Stimulated activated CD4-positive, alpha-beta T cell treated with anti-CD3 and anti-CD28 coated beads, Interleukin-4, amount 100 ng/mL, for 4 hours (primary cell): ENCODE measurements at places on chromosomes 6 and 20.

GRCh38 chr6:140560671-140561070 lies 1186.2 kb upstream of the CITED2 start:
- no peak for DNase-seq

GRCh38 chr6:132703936-132704335 lies 9.9 kb downstream of the VNN1 start:
- DNase-seq: no peak

GRCh38 chr6:167235005-167235404 lies 56.1 kb upstream of the UNC93A start:
- DNase-seq: no peak

DNA sequence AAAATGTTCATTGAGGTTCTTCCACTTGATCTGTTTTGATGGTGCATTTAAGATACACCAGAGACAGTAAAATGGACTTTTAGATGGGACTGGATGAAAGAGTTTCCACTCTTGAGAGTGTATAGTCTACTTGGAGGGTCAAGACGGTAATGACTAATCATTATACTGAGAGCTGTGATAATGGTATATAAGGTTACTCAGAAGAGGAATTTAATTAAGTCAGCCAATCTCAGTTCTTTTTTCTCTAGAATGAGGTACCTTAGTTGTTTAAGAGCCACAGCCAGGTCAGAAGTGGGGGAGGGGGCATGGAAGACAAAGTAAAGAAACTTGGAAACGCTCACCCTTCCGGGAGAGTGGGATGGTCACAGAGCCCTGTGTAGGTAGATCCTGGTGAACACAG lies 123.9 kb downstream of the MAP3K4 start:
- no peak for DNase-seq

DNA sequence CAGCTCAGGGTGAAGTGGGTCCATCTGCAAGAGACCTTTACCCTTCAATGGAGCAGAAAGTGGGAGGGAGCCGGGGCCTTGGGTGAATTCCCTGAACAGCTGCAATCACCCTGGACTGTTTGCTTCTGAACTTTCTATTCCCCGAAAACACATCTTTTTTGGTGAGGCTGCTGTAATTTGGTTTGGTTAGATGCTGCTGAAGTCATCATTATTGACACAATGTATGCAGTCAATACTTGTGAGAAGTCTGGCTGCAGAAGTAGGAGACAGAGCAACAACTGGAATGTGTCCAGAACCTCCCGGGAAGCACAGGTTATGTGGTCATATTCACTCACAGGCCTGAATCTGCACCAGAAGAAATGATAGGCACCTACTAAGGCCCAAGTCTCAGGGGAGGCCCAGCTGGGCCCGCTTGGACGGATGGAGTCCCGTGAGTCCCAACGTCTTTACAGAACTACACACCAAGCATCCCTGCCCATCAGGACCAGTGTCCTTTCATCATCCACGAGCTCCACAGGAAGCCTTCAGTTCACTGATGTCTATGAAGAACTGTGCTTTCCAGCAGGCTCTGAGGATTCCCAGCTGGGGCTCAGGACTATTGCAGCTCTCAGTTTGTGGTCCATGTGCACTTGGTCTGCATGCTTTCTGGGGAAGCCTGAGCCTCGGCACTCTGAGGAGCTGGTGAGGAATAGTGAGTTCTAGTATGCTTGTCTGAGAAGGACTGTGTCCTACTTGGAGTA lies 177.6 kb downstream of the THBS2 start:
- DNase-seq: no peak

DNA sequence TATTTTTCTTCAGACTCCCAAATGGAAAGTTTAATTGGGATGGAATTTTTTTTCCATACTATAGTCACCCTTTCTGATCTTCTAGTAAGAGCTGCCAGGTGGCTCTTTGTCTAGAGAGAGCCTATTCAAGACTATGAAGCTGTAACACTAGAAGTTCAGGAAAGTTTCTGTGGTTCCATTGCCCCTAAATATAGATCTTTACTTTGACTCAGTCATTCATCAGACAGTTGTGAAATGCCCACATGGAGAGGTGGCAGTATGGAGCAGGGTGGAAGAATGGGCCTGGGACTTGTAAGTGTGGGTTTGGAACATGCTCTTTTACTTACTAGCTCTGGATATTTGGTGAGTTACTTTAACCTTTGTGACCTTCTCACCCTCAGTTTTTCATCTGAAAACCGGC lies 87.8 kb downstream of the CTNNBL1 start:
- no peak for DNase-seq

DNA sequence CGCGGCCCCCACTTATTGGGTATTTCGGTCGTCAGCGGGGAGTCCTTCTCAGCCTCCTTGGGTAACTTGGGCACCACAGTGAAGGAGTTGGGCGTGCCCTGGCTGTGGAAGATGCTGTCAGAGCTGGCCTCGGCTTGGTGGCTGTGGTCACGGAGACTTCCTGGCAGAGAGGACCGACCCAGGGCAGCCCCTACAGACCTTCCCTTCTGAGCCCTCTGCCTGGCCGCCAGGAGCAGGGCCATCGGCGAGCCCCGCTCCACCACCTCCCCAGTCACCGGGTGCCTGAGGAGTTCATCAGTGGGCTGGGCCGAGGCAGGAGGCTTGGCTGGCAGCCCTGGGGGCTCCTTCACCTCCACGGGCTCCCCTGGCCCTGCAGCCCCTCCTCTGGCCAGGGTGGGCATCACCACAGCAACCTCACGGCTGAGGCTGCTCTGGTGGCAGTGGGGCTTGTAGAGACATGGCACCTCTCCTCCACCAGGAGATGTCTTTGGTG lies 37.2 kb downstream of the C6orf132 start:
- DNase-seq: no peak

DNA sequence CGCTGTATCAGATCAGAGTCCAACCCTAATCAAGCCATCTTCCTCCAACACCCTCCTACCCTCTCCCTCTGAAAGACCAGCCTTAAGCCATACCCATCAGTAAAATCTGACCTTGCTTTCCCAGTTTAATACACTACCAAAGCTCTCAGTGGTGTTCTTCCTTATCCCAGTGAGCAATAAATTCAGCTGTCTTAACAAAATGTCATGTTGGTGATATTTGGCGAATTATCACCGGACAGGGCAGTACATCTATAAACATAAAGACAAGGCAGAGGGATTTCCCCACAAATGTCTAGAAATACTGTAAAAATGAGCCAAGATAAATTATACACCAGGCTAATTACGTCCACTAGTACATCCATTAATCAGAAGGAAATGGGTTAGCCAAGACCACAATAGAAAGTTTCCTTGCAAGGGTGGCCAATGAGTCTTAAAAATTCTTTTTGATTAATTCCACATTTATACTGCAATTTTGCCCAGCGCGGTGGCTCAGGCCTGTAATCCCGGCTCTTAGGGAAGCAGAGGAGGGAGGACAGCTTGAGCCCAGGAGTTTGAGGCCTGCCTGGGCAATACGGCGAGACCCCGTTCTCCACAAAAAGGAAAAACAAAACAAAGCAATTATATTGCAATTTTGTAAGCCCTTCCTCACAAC lies 905 bp downstream of the RARS2 start:
- DNase-seq: no peak
